ENCODE measurements at places on chromosomes 1 and 21.

GRCh38 chr1:199101139-199101538 lies 462.3 kb downstream of the PTPRC start:
- no peak for DNase-seq

DNA sequence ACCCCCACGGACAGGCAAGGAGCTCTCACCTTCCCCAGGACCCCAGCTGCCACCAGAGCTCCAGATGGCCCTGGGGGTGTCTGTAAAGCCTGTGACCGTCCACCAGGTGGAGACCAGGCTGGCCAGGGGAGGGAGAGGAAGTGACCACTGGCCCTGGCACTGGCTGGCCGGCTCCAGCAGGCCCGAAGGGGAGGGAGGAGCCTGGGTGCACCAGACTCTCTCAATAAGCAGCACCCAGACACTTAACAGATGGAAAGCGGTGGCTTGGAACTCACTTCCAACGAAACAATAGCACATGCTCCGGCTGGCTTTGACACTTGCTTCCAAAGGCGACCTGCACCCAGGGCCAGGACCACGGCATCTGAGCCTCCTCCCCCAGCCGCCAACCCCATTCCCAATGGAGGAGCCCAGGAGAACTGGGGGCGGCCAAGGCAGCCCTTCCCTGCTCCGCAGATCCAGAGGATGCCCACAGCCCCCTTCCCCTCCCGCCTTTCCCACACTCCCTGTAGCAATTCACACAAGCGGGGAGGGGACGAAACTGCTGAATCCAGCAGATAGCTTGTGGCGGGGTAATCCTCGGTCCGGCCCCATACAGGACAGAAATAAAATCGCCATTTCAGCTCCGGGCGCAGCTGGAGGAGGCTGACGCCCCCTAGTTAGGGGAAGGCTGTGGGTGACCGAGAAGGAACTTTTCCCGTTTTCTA lies 742 bp upstream of the PDE9A start:
- no peak for DNase-seq

- DNase-seq = no peak
Observed at GRCh38 chr21:42214081-42214750, 4.7 kb upstream of the ABCG1 start.

DNA sequence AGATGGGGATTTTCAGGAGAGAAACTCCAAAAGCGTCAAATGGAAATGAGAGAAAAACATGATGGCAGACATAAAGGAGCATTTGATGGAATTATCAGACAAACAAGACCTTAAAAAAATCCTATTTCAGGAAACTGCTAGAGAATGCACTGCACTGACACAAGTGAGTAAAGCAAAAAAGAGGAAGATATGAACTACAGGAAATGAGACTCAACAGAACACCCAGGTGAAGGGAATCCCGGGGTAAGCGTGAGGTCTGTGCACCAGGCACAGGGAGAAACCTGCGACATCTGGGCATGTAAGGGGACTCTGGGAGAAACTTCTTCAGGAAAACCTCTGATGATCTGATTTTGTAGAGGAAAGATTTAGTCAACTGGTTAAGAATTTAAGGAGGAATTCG lies 2.8 kb downstream of the TARBP1 start:
- DNase-seq = no peak

DNA sequence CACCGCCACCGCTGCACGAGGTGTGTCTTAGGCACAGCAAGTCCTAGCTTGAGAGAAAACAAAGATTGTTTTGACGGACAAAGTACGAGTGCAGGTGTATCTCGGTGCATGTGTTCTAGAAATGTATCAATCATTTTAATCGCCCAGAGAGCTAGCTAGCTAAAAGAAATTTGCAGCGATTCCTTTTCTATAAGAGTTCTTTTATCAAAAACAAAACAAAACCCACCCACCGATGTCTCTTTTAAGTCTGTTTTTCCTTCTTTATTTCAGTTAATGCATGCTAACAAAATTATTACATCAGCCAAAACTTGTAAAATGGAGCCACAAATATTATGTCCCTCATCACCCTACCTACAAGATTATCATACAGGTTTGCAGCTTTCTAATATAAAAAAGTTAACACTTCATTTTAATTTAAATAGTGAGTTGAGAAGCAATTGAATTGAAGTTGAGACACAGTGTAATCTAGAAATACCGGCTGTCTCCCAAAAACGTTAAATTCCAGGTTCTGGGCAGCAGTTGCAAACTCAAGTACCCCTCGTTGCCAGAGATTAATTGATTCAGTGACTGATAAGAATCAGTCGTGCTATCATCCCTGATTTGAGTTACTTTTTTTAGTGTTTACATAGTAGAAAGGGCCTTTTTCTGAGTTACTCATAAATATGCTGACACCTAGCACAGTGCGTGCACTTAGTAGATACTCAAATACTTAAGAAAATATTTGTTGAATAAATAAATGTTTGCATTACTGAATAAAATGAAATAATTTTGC lies 1.5 kb upstream of the SYDE2 start:
- DNase-seq = no peak

- no peak for DNase-seq
Observed at GRCh38 chr1:224791362-224791941, 138.0 kb upstream of the DNAH14 start.

DNA sequence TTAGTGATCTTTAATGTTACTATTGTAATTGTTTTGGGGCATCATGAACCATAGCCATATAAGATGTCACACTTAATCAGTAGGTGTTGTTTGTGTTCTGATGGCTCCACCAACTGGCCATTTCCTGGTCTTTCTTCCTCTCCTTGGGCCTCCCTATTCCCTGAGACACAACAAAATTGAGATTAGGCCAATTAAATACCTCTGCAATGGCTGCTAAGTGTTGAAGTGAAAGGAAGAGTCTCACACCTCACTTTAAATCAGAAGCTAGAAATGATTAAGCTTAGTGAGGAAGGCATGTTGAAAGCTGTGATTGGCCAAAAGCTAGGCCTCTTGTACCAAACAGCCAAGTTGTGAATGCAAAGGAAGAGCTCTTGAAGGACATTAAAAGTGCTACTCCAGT lies 30.7 kb downstream of the PPP2R5A start:
- DNase-seq = no peak

GRCh38 chr1:43557744-43558245 lies 27.1 kb downstream of the PTPRF start:
- DNase-seq = no peak

DNA sequence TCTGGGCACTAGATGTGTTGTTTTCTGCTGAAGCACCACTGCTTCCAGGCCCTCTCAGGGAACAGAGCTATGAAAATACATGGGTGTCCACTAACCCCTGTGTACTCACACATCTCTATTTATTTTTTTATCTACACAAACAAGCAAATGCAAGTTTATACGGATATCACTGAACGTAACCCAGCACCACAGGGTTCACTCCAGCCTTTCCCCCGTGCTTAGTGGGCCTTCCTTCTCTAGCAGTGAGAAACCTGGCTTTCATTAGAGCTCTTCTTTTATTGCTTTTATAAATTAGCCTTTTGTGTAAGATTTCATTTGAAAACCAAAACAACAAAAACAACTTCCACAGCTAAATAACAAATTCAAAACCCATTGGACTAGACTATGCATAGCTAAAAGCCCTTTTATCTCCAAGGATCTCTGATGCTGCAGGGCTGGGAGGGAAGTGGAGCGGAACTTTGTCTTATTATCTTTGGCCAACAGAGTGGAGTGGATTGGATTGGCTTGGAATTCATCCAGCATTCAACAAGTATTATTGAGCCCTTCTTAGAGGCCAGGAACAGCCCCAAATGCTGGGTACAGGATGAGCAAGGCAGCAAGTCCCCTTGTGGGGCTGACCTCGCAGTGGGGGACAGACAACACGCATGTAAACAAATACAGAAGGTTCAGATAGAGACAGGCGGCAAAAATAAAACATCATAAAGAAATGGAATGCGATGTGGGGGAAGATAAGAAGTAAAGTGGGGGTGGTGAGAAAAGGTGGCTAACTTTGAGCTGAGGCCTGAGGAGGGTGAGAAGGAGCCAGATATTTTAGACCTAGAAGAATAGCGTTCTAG lies 371.8 kb upstream of the POU3F1 start:
- DNase-seq = no peak

DNA sequence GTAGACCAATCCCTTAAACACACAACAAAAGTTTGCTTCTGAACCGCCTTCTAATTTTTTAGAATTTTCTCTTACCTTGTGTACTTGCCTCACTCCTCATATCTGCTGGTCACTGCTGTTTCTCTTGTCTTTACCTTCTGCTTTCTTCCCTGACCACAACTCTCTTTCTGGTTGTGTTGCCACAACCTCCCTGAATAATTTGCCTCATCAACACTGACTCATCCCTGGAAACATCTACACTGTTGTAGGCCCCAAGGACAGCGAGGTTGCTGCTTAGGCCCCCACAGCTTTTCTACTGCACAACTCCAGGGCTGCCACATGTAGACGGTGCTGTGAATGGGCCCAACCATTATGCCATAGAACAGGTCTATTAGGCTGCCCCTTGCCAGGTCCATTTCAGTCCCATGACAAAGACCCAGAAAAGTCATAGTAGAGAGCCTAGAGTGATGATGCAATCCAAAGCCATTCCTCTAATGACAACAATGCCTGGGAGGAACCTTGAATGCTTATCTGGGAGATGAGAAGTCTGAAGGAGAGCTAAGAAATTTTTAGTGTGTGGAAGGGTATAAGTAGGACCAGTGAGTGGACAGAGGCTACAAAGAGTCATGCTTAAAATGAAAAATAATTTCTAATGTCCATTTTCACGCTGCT lies 36.6 kb upstream of the LCE5A start:
- DNase-seq = no peak

DNA sequence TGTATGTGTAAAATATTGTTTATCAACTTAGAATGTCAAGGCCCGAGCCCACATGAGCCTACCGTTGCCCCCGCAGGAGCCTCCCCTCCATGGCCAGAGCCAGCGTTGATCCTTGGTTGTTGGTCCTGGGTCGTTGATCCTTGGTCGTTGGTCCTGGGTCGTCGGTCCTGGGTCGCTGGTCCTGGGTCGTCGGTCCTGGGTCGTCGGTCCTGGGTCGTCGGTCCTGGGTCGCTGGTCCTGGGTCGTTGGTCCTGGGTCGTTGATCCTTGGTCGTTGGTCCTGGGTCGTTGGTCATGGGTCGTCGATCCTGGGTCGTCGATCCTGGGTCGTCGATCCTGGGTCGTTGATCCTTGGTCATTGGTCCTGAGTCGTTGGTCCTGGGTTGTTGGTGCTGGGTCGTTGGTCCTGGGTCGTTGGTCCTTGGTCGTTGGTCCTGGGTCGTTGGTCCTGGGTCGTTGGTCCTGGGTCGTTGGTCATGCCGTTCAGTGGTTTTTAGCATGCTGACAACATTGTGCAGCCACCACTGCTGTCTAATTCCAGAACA lies 105.0 kb upstream of the TMEM51 start:
- no peak for DNase-seq

- peak; percentile 93 for DNase-seq
Observed at GRCh38 chr1:155250633-155251449, 4.4 kb downstream of the ENTREP3 start.

DNA sequence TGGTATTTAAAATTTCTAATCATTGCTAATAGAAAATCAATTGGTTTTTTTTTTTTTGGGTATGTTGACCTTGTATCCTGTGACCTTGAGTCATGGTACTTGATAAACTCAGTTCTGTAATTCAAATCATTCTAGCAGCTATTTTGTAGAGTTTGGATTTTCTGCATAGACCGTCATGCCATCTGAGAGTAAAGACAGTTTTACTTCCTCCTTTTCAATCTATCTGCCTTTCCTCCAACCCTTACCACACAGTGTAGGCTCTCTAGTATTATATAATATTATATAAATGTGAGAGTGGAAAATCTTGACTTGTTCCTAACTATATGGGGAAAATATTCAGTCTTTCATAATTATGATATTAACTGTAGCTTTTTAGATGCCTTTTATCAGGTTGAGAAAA lies 7.0 kb downstream of the TDRD5 start:
- no peak for DNase-seq

GRCh38 chr1:9229549-9229948 lies 5.0 kb upstream of the H6PD start:
- no peak for DNase-seq

GRCh38 chr1:35893051-35893879 lies 10.3 kb downstream of the AGO1 start:
- DNase-seq = no peak

- DNase-seq = no peak
Observed at GRCh38 chr21:35368326-35368725, 319.2 kb upstream of the RUNX1 start.
